ENCODE measurements at places on chromosomes 2 and 18.
A peak's percentile ranks its signal among the peaks of the same experiment; 100 is the strongest.

GRCh38 chr2:240561325-240561971 is 1.3 kb downstream of the DUSP28 start:
- no peak for DNase-seq

GRCh38 chr2:179272406-179273192 is 8.0 kb upstream of the SESTD1 start:
- peak; percentile 46 for DNase-seq

GRCh38 chr2:226180281-226180884 is 619.2 kb downstream of the IRS1 start:
- no peak for DNase-seq

DNA sequence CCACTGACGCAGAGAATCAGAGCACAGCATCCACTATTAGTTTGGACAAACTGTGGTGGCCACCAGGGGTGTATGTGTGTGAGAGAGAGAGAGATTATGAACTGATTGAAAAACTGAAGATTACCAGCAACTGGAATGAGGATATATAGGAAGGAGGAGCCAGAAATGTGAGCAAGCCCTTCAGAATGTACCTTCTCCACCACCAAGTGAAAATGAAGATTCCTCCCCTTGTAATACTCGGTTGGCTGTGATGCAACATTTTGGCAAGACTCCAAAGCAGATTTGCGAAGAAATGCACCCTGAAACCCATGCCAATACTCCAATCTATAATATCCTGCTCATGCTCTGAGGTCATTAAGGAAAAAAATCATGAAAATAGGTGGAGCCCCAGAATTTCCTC is 121.2 kb upstream of the SLC35G4 start:
- peak; percentile 80 for DNase-seq

GRCh38 chr2:46232860-46233259 is 64.3 kb upstream of the EPAS1 start:
- no peak for DNase-seq

- no peak for DNase-seq
These were observed 282.0 kb upstream of the RND3 start for GRCh38 chr2:150769421-150769820.

- no peak for DNase-seq
These were observed 48.9 kb upstream of the ATG16L1 start for GRCh38 chr2:233202531-233202944.

- no peak for DNase-seq
These were observed 131.7 kb upstream of the TWIST2 start for GRCh38 chr2:238716171-238716570.

DNA sequence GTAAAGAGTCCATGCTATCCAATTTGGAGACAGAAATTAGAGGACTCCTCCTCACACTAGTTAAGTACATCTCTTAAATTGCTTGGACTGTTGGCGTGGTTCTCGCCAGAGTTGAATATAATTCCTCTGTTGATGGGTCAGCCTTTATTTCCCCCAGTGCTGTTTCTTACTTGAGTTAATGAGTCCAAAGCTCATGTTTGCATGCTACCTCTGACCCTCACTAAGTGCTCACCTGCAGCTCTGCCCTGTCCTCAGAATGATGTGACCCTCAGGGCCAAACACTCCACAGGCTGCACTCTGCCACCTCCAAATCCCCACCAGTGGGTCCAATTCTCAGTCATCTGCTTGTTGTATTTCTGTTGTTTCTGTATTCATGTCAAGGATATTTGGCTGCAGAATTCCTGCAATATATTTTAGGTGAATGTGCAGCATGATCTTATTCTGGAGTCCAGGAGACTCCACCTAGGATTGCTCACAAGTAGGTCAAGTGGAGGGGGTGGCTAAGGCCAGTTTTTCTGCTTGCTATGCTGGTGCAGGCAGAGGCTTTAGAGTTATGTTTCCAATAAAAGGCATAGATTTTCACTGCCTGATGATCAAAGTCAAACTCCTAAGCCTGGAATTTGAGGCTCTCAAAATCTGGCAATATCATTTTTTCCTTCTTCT is 37.8 kb downstream of the RDH14 start:
- no peak for DNase-seq

- DNase-seq = peak; percentile 99
These were observed 129.8 kb upstream of the TANK start for GRCh38 chr2:161030260-161031063.
